ENCODE measurements at places on chromosomes 1 and 21. TPM values are rescaled to one million over a fixed set of nuclear protein-coding genes. Genes with fewer than 3 reads are reported as not detected.

DNA sequence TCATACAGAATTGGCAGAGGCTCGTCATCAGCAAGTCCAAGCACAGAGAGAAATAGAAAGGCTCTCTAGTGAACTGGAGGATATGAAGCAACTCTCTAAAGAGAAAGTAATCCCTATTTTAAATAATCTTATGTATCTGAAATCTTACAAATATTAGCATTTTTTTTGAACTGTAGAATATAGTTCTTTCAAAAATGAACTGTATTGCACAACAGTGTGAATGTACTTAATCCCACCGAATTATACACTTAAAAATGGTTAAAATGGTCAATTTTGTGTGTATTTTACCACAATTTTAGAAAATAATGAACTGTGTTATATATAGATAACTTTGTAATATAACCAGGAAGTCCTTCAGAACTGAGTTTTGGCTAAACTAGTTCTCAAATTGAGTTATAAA lies 75.9 kb downstream of the CCDC18 start:
- no peak for DNase-seq

- no peak for DNase-seq
These were observed 21.1 kb downstream of the LMOD1 start for GRCh38 chr1:201925301-201925567.

DNA sequence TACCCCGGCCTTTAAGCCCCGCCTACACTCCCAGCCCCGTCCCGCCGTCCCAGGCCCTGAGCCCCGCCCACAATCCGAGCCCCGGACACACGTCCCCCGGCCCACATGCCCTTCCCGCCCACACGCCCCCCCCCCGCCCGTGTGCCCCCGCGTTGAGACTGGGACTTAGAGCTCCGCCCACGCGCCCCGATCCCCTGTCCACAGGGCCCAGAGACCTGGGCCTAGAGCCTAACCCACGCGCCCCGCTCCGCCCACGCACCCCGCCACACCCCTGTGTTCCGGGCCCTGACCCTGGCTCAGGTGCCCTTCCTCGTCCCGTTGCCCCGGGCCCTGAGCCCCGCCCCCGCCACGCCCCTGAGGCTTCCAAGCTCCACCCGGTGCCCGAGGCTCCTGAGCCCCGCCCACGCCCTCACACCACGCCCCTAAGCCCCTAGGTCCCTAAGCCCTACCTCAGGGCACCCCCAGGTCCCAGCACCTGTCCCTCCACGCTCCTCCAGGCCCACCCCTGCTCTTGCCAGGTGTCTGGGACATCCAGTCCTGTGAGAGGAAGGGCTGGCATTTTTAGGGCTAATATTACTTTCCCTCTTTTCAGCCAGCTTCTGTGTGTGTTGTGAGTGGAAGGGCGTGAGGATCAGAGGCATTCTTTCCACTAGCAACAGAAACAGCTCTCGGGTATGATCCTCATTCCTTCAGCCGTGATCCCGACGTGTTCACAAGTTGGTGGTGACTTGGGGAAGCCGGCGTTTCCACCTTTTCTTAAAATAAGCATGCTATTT lies 552 bp upstream of the GPR157 start:
- peak; percentile 47 for DNase-seq

- DNase-seq: no peak
These were observed 12.3 kb downstream of the RD3 start for GRCh38 chr1:211479624-211480023.

DNA sequence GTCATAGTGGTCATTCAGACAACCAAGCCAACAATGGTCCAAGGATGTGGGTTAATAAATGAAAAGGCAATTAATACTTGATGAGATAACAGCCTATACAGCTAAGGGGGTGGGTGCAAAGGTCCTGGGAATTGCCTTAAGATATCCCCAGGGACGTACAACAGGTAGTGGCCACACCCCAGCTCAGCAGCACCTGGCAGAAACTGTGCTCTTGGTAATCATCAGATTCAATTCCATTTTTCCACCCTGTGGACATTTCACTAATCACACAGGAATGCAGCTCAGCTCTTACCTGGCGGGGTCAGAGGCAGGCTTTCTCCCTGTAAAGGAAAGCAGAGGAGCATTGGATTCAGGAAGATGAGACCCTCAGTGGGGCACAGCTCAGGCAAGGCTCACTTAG lies 32.9 kb downstream of the FCRL5 start:
- no peak for DNase-seq

DNA sequence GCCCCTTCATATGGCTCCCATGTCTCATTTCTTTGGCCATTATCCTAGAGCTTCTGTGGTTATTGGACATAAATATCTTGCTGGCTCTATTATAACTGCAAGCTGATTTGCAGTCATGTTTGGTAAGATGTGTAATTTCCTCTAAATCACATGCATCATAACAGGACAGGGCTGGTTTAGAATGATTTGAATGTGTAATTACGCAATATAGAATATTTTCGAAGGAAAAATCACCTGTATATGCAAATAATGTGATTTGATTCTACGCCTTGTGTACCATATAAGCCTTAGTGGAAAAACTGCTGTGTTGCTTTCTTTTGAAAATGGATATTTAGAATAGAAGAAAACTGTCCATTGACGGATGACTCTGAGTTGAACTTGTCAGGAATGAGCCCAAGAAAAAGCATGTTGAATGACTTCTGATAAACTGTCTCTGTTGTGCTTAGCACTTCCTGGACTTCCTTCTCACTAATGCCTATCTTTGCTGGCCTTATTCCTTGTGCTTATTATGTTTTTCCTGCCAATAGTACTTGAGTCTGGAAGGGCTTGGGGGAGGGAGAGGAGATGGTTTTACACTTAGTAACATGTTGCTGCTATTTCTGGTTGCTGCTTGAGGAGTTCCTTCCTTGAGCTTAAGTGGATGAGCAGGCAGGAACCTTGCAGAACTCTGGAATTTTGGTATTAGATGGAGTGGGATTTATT lies 6.5 kb downstream of the CACHD1 start:
- no peak for DNase-seq

- DNase-seq: no peak
These were observed 24.2 kb downstream of the TBX19 start for GRCh38 chr1:168304865-168305264.

DNA sequence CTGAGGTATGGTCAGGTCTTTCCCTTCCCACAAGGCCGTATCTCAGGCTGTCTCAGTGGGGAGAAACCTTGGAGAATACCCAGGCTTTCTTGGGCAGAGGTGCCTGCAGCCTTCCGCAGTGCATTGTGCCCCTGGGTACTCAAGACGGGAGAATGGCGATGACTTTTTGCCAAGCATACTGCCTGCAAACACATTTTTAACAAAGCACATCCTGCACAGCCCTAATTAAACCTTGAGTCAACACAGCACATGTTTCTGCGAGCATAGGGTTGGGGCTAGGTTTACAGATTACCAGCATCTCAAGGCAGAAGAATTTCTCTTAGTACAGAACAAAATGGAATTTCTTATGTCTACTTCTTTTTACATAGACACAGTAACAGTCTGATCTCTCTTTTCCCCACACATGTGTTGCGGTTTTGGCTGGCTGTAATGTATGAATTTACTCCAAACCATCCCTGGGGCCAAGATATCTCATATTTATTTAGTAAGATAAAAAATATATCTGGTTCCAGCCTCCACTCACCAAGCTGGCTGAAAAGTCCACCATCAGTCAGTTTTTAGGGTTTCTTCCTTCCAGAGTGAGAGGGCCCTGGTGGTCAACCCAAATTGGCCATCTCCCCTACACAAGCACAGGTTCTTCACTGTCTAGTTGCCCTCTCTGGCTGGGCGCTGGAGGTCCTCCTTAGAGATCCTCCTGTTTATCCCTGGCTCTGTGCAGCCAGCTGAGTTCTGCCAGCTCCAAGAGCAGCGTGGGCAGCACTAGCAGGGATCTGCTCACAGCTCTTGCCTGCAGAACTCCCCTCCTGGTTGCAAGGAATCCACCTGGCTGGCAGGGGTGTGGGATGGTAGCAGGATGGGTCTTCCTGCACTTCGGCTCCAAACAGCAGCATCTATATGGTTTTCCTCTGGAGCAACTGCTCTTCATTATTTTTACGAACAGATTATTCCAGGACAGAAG lies 2.6 kb downstream of the FAAH start:
- DNase-seq: no peak

- DNase-seq: no peak
These were observed 7.4 kb downstream of the CHI3L2 start for GRCh38 chr1:111234866-111235265.

GRCh38 chr1:101221945-101222429 lies 14.8 kb upstream of the S1PR1 start:
- DNase-seq: no peak

ICOSLG gene
- 7.3 TPM for polyA plus RNA-seq

CAMK1G gene
- polyA plus RNA-seq: 5.2 TPM

S100B gene
- 3.2 TPM for polyA plus RNA-seq

WDR47 gene
- polyA plus RNA-seq: 14.6 TPM

C1orf35 gene
- polyA plus RNA-seq: 15.1 TPM
